Progenitor cell of endocrine pancreas (in vitro differentiated cells): ENCODE measurements at places on chromosomes 11 and 22. TPM values are rescaled to one million over a fixed set of nuclear protein-coding genes. Genes with fewer than 3 reads are reported as not detected.
A peak's percentile ranks its signal among the peaks of the same experiment; 100 is the strongest.

MMP8 gene
- not detected in 2 replicates for total RNA-seq

CRYBA4 gene
- total RNA-seq: not detected in 2 replicates

RAB39A gene
- total RNA-seq: 2.8 and 2.9 TPM in 2 replicates

CNTN5 gene
- 0.50 and 1.2 TPM in 2 replicates for total RNA-seq

ZNRD2 gene
- 25.3 and 25.9 TPM in 2 replicates for total RNA-seq

DNA sequence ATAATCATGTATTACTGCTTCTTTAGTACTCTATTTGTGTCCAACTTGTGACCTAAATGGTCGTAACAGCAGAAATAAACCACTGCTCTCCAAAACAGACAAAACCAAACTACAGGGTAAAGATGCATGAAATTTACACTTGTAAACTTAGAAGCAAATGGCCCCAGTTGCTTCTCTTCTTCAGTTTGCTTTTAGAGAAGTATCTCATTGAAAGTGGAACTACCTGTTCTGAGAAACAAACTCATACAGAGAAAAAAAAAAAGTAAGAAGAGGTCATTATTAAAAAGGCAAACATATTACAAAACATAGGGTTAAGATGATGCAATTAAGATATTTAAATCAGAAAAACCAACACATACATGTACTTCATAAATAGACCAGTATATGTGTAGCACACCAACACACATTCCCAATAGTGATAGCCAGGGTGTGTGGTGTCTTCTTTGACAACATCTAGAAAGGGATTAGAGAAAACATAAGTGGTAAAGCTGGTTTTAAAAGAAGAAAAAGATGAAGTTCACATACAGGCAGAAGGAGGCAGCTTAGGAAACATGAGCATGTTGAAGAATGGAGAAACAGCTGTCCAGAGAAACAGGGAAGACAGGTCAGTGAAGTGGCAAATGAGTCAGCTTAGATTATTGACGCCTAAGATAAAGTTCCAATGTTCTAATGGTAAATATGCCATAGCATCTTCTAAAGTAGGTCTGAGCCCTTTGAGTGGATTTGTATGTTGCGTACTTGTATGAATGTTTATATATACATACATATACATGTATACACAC, 844.7 kb upstream of the CCDC90B start:
- DNase-seq: no peak

GRCh38 chr11:96219981-96220623, 122.9 kb downstream of the MAML2 start:
- DNase-seq: no peak

- DNase-seq: no peak
Measured at GRCh38 chr11:66787934-66788758, 55.1 kb upstream of the RCE1 start.

DNA sequence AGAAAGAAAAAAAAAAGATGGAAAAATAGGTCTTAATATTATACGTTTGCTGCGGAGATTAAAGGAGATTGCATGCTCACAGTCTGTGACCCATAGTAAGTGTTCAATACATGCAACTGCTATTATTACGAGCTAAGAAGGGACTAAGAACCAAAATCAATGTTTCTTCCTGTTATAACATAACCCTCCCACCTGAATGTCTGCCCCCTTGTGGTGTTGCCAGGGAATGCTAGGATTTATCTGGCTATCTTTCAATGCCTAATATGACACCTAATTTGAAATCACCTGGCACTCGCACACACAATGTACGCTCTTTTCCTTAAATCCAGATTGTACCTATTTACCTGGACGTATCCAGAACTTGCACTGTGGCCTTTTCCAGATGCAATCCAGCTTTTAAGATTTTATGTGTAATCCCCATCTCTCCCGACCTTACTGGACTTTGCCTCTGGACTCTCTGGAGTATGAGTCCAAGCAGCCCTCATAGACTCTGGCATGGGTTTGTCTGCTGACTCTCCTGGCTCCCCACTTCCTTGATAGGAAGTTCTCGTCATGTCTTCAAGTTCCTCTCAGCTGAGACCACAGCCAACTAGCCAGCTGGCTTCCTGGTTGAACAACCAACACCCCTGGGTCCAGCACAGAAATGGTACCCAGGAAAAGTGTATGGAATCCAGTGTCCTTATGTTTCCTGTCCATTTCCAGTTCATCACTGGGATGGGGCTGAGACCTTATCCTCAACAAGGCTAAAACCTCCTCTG, 151.5 kb downstream of the CCDC34 start:
- DNase-seq: no peak

DNA sequence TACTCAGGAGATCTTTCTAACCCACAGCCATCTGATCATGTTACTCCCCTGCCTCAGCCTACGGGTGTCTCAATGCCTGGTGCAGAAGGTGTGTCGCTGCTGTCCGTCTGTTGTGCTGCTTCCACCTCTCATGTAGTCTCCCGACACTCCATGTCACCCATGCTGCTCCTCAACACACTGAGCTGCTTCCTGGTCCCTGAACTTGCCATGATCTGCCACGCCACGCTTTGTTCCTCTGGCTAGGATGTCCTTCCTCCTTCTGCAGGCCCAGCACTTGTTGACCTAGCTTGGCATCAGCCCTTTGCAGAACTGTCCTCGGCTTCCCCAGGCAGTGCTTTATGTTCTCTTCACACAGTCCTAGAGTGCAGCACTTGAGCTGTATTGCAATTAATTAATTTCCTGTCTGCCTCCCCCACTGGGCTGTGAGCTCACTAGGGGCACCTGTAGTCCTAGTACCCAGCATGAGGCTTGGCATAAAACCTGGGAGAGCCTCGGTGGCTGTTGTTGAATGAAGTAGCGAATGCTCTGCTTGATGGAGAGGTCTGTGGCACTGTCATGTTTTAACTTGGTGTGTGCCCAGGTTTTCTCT, 9.5 kb downstream of the GTPBP1 start:
- no peak for DNase-seq

DNA sequence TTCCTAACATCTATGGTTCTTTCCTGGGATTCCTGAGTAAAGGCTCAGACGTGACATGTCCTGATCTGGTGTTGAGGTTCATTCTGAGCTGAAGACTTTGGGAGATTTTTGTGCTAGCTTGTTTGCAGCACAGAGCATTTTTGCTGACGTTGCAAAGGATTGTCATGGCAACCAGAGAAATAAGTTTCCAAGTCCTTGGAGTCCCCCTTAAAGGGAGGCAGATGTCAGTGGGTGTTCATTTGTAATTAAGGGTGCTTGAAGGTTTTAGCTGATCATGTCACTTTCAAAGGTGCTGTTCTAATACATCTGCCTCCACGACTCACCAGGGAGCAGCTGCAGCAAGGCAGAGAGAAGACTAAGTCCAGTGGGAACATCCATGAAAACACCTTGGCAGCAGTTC, 5.4 kb upstream of the SYN3 start:
- DNase-seq: no peak

- no peak for DNase-seq
Measured at GRCh38 chr22:40728731-40729189, 49.5 kb downstream of the MCHR1 start.

- DNase-seq: no peak
Measured at GRCh38 chr11:47259232-47259977, 1.6 kb downstream of the NR1H3 start.

DNA sequence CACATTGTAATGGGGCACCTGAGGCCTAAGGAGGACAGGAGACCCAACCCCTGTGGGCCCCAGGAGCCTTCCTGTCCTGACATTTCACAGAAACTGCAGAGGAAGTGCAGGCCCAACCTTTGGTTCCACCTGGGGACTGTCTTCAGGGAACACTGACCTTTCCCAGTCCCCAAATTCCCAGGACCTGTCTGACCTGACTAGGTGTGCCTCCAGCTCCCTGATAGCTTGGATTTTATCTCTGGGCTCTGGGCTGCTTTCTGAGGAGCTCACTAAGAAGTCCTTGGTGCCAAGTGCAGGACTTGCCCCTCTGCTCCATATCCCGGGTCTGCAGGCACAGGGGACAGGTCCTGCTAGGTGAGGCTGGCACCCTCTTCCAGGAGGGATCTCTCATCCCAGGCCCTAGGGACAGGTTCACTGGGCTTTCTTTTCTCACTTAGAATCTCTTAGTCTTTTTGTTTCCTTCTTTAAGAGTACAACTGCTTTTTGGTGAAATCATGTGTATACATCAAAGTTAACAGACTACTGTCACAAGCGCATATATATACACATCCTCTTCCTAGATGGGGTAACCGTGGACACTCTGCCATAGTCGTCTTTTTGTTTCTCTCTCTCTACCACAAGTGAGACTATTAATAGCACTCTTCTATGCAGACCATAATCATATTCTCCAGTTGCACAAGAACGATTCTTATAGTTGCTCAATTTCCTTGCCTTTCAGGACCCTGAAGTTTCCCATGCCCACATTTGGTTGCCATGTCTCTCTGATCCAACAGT, 72.0 kb upstream of the IGLL5 start:
- DNase-seq: no peak

- DNase-seq: peak; percentile 66
Measured at GRCh38 chr11:77091146-77091940, 11.3 kb upstream of the OMP start.

DNA sequence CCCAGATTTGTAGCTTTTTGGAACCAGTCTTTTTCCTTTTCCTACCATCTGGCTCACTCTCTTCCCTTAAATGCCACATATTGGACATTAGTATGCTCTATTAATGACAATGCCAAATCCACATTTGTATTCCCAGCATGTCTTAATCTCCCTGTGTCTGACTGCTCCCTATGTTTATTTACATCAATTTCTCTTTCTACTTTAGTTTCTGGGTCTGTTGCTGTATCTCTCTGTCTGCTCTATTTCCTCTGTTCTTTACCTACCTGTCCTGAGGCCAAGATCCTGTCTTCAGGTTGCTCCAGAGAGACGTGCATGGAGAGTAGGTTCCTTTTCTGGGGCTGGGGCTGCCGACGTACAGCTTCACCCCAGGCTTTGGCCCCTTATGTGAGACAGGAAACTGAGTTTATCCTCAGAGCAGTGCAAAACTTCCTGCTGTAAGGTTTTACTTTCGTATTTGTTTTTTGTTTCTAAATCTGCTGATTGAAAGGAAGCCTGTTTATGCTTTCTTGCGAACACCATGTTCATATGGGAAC, 25.6 kb downstream of the OR2AG2 start:
- no peak for DNase-seq

DNA sequence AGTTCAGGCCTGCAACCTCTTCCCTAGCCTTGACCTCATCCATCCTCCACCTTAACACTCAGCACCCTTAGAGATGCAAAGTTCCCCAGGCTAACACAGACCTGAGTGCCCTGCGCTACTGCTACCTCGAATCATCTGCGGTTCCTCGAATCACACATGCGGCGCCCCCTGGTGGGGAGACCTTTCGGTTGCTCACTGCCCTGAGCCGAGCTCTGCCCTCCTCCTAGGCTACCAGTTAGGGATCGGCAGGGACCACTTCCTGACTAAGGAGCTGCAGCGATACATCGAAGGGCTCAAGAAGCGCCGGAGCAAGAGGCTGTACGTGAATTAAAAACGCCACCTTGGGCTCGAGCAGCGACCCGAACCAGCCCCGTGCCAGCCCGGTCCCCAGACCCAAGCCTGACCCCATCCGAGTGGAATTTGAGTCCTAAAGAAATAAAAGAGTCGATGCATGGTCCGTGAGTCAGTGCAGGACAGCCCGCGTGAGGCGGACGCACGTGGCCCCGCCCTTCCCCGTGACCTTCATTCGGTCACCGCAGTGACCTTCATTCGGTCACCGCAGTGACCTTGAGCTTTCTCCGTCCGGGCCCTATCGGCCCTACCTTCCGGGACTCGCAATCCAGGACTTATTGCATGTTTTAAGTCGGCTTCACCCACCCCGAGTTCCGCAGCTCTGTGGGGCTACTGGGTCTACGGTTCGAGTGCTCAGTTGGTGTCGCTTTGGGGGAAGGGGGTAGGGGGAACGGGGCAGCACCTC, 830 bp upstream of the ESRRA start:
- DNase-seq: peak; percentile 82

DNA sequence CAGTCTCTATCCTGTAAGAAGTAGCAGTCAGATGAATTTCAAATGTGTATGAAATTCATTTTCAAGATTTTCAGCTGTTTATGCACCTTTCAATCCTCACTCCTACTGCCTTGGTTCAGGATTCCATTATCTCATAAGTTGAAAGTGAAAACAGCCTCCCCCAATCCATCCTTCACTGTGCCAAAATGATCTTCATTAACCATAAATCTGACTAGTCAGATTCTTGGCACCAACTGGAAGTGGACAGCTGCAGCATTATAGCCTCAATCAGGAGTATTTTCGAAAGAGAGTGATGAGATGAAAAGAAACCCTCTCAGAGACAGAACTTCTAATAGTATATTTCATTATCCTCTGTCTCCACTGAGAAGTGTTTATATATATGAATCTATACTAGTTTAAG, 365.3 kb upstream of the PDGFD start:
- DNase-seq: no peak

DNA sequence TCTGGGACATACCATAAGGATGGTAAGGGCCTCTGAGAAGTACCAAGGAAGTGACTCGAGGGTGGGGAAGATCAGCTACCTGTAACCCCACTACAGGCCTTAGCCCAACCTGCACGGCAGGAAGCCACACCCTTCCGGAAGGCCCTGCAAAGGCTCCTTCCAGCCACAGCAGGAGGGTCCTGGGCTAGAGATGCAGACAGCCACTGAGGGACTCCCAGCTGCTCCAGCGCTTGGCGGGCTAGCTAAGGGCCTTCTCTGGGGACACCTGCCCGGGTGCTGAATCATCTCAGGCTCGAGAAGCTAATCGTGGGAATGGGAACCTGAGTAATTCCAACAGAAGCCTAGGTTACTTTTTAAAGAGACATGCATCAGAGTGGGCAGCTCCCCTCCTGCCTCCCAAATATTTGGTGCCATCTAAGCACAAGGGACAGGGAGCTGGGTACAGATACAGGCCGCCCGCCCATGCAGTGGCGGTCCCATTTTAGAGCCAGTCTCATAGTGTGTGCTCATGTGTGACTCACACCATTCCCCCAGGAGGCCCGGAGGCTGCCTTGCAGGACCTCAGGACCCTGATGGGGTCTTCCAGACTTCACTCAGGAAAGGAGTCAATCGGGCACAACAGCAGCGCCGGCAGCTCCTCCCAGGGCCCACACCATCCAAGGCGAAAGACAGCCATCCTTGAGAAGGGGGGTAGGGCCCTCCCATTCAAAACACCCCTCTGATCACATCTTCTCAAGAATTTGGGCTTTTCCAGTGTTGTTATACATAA, 8.0 kb downstream of the MYH9 start:
- DNase-seq: no peak
